Left renal pelvis (tissue), 4 donors: ENCODE measurements at places on chromosomes 1 and 21.

DNA sequence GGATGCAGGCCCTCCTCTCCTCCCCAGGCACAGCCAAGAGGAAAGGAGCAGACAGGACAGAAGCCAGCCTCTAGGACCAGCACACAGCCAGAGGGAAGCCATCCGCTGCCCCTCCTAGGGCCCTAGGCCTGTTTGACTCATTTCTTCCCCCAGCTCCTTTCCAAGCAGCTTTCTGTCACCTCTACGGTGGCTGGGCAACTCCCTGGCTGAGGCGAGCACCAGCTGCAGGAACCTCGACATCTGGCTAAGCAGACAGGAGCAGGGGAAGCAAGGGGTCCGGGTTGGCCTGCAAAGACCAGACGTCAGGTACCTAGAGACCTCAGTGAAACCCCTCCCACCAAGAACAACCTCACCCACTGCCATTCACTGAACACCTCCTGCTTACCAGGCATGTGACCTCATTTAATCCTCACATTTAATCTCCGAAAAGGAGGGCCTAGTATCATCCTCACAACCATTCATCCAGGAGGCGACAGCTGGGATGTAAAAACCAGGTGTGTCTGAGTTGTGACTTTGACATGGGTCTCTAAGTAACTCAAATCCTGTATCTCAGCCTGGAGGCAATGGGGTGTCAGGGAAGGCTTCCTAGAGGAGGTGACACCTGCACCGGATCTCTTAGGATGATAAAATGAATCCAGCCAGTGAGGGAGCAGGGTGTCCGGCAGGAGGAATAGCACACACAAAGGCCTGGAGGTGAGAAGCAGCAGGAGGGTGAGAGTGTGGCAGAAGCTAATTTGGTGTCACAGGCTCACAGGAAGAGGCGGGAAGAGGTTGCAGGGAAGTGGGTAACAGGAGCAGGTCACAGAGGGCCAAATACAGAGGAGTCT is 5.9 kb downstream of the LRP8 start:
- no peak for DNase-seq

DNA sequence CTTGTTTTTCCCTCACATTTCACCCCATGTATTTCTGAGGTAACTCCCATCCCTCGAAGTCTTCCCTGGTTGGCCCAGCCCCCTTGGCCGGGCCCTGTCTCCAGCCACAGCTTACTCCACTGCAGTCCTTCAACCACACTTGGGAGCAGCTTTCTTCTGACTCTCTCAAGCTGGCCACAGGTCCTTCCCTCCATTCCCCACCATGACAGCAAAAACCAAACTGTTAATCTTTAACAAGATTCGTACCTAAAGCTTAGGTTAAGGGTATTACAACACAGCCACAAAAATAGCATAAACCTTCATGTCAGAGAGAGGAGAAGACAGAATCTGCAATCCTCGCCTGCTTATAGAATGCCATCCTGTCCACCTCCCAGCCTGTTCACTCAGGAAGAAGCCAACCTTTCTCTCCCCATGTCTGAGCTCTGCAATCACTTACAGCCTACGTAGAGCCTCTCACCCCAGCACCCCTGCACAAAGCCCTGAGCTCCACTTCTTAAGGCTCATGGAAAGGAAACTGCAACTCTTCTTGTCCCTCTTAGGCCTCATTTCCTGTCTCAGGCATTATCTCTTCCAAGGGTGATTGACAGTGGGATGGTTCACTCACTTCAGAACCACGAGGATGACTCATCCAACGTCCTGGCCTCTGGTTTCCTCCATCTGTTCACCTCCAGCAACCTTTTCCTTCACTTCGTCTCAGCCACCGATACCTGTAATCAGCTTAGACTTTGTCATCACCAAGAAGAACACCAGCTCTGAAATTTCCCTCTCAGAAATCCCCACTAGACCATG is 72.8 kb downstream of the CD2 start:
- DNase-seq: no peak

DNA sequence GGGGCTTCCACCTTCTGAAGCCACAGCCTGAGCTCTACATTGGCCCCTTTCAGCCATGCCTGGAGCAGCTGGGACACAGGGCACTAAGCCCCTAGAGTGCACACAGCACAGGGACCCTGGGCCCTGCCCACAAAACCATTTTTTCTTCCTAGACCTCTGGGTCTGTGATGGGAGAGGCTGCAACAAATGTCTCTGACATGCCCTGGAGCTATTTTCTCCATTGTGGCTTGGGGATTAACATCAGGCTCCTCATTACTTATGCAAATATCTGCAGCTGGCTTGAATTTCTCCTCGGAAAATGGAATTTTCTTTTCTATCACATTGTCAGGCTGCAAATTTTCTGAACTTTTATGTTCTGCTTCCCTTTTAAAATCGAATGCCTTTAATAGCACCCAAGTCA is 795.7 kb downstream of the LTN1 start:
- DNase-seq: no peak

GRCh38 chr1:212366901-212367300 is 47.8 kb downstream of the PACC1 start:
- DNase-seq: no peak

- no peak for DNase-seq
These were observed 17.0 kb downstream of the C1orf159 start for GRCh38 chr1:1098681-1099421.

DNA sequence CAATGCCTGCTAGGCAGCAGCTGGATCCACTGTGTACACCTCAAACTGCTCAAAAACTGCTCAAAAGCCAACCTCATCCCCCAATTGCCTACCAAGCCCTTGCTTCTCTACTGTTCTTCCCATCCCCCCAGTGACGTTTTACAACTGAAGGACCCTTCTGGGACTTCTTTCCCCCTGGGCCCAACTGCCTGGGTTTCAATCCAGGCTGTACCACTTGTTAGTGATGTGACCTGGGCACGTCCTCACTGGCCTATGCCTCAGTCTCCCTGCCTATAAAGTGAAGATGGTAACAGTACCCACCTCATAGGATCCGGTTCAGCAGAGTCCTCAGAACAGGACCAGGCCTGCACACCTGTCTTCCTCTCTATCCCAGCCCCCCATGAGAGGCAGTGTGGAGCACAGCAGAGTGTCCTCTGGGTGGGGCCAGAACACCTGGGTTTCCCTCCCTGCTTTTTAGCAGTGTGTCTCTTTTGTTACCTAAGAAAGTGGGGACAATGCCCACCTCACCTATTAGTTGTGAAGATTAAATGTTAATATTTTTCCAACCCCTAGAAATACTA is 1.9 kb upstream of the TEKT2 start:
- no peak for DNase-seq

DNA sequence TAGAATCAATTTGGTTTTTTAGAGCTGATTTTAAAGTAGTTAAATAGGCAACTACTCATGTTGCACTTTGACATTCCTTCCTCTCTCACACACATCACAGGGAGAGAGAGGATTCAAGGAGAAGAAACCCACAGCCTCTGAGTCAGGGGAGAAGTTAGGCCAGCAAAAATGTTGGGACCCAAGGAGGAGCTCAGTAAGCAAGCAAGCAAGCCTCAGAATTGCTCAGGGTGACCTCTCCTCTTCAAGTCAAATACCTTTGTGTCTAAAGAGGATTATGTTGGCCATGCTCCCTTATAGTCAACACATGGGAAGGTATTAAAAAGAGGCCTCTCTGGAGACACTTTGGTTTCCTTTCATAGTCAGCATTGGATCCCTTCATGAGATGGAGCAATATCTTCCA is 80.5 kb upstream of the WARS2 start:
- no peak for DNase-seq

DNA sequence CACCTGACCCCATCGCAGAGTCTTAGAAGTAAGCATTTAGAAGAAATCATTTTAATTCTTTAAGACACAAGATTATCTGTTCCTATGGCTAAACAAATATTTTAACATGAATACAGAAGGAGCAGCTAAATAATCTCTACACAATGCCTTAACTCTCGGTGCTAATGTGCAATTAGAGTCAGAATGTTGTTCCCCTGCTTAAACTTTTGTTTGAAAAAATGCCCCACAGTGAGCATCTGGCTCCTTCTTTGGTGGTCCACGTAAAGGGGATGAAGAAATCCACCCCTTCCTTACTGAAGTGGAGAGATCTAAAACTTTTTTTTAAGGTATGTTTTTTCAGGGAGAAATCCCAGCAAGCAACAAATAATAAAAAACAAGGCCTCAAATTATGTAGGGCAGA is 55.2 kb downstream of the SLC45A1 start:
- no peak for DNase-seq

DNA sequence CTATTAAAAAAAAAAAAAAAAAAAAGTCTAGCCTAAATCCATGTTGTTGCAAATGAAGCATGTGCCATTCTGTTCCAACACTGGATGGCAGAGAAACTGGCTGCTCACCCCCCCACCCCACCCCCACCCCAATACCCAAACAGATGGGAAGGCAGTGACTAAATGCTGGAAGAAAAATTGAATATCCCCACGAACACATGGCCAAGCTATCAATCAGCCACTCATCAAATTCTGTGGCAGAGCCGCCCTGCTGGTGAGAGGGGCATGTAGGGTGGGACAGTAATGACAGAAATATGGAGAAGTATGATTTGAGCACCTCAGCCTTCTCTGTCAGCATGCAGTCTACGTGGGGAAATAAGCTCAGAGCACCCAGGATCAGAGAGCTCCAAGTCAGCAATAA is 34.1 kb downstream of the OPTC start:
- DNase-seq: no peak

DNA sequence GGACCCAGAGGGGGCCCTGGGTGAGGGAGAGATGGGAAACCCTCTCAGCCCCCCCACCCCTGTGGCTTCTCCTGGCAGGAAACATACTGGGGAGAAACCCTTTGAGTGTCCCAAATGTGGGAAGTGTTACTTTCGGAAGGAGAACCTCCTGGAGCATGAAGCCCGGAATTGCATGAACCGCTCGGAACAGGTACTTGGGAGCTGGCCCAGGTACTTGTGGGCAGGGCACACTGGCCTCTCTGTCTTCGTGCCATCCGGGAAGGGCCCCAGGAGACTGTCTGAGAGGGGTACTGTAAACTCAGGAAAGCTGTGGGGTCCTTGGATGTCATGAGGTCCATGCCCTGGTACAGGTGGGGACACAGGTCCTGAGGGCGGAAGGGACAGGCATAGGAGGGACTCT is 6.0 kb downstream of the ZBTB48 start:
- DNase-seq: no peak

GRCh38 chr1:45833361-45833760 is 29.9 kb downstream of the MAST2 start:
- no peak for DNase-seq

DNA sequence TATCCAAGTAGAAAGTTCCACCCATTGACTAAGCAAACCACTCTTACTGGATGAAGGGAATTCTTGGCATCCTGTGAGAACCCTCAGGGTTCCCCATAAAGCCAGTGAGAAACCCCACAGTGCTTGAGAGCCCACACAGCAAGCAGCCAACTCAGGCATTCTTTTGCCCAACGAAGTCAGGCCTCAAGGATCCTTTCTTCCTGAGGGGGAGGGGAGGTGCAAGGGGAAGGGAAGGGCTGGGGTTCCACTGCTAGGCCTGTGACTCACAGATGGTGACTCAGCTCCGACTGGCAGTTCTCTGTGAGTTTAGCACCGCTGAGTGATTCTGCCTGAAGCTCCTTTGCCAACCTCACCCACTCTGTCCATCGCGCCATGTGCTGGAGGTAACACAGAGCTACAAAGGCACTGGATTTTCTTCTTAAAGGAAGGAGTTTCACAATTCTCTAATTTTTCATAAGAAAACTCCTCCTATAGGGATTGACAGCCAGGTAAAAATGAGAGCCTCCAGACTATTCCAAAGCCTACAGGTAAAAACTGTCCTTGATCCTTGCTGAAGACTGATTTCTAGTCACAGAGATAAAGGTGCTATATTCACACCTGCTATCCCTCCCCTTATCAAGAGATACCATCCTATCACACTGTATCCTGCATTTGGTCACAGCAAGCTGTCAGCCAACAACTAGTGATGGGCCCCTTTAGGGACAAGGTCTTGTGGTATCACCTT is 4.8 kb downstream of the ENO1 start:
- DNase-seq: no peak

GRCh38 chr1:77143529-77144121 is 75.6 kb downstream of the PIGK start:
- no peak for DNase-seq

GRCh38 chr1:12622506-12622905 is 4.5 kb upstream of the DHRS3 start:
- no peak for DNase-seq

GRCh38 chr1:204520834-204521709 is 4.9 kb downstream of the MDM4 start:
- DNase-seq: no peak

- DNase-seq: no peak
These were observed 70.2 kb downstream of the UCK2 start for GRCh38 chr1:165897326-165898303.

DNA sequence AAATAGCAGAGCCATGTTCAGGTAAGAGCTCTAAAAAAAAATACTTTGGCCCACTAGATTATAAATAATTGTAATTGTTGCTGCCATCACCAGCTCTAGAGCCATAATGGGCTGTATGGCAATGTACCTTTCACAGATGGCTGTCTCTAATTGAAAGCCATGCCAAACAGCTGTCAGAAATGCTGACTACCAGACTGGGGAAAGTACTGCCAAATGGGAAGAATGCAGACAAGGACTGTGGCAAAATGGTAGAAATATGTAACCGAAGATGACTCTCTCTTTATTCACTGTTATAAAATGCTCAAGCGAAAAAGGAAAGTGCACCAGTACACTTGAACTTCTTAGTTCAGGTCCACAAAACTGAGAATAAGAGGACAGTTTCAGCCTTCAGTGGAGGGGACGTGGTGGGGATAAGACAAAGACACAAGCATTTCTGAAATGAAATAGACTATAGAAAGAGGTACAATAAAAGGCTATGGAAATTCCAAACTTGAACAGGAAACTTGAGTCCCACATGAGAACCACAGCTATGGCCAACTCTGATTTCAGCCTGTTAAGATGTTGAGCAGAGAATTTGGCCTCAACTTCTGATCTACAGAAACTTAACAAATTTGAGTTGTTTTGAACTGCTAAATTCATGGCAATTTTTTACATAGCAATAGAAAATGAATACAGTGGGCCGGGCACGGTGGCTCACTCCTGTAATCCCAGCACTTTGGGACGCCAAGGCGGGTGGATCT is 46.5 kb upstream of the LPGAT1 start:
- no peak for DNase-seq

DNA sequence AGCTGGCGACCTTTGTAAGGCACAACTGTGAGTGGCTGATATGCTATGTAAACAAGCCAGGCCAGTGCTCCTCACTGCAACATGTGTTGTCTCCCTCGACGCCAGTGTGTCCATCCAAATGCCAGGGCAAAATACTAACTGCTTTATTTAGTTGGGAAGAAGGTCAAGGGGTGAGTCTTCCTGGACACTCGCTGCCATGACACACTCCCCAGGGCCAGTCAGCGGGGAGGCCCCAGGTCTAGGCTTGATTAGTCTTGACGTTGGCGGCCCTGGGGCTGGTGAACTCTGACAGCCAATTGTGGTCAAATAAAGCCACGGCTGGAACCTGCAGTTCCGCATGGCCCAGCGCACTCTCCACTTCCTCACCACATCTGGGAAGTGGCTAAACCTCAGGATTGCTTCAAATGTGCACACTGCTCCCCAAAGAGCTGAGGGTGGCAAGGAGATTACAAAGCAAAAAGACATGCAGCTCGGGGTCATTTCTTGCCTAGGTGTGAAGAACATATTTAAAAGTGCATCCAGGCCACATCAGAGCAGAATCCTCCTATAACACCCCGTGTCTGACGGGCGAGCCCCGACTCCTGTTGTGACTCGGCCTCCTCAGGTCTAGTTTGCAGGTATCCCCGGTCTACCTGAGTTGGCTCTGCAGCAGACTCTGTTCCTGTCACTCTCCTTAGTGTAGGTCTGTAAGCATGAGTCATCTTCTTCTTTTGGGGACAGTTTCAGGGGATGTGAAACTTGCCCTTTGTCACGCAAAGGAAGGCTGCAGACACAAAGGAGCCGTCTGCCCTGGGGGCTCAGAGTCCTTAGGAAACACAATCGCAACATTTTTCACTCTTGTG is 183.5 kb downstream of the RUNX1 start:
- no peak for DNase-seq
